ENCODE measurements at places on chromosomes 3 and 15. TPM values are rescaled to one million over a fixed set of nuclear protein-coding genes. Genes with fewer than 3 reads are reported as not detected.

DNA sequence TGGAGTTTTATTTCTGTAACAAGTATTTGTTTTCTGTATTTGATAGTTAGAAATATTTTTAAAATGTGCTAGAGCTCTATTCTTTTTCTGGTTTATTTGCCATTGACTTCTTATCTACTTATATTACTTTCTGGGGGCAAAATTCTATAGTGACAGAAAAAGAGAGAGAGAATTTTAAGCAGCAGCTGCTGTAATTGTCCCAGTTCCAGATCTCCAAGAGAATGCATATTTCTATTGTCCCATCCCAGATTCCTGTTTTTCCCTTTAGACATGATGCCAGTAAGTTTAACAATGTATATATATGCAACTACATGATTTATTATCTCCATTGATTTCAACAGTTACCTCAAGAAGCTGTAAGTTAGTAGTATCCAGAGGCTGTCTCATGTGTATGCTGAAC lies 541.7 kb upstream of the ZNF385D start:
- DNase-seq: no peak

DNA sequence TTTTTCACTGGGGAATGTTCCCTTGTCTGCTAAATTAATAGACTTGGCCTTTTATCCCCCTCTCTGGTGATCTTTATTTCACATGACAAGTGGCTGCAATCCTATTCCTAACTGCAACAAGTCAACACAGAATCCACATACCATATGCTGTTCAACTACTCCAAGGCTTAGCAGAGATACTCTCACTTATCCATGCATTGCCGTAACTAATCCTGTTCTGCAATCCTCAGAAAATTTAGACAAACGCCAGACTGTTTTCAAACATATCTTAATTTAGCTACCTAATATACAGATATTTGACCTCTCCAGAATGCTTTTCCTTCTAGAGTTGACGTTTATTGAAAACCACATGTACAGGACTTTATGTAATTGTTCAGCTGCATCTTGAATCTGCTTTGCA lies 37.9 kb downstream of the EID1 start:
- DNase-seq: no peak

DNA sequence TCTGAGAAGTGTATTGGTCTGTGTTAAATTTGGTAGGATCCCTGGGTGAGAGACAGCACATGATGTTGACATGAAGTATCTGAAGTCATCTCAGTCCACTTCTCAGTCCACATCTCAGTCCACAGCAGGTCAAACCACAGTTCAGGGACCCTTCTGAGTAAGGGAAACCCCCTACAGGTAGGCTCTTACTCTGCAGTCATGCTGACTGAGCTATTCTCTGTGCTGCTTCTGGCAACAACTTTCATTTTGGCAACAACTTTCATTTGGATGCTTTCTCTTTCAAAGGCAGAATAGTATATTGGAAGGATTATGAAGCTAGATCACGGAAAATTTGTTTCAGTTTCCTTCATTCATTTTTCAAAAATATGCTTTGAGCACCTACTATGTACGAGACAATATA lies 178.2 kb upstream of the GOLIM4 start:
- no peak for DNase-seq

GRCh38 chr15:85534031-85534430 lies 153.6 kb downstream of the AKAP13 start:
- DNase-seq: no peak

GRCh38 chr15:52797625-52798501 lies 7.7 kb upstream of the ONECUT1 start:
- DNase-seq: no peak

DNA sequence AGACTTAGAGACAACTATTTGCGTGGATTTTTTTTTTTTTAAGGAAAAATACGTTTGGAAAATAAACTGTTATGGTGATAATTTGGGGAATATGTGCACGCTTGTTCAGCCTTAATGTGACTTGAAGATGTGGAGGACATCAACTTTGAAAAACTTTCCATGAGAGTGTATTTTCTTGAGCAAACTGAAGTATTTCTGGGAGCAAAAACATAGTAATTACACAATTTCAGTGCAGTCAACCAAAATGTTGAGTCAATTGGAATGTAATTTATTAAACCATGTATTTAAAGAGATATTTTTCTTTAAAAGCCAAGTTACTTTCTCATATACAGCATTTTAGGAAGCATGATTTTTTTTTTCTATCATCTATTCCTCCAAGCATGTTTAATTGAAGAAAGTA lies 80.3 kb upstream of the FLNB start:
- peak; percentile 52 for DNase-seq

The RAB7A gene
- total RNA-seq: 57.0 TPM

The RBM15B gene
- 17.2 TPM for total RNA-seq

Measured in IMR-90 (cell line).